ENCODE measurements at places on chromosomes 6 and 20. TPM values are rescaled to one million over a fixed set of nuclear protein-coding genes. Genes with fewer than 3 reads are reported as not detected.

DNA sequence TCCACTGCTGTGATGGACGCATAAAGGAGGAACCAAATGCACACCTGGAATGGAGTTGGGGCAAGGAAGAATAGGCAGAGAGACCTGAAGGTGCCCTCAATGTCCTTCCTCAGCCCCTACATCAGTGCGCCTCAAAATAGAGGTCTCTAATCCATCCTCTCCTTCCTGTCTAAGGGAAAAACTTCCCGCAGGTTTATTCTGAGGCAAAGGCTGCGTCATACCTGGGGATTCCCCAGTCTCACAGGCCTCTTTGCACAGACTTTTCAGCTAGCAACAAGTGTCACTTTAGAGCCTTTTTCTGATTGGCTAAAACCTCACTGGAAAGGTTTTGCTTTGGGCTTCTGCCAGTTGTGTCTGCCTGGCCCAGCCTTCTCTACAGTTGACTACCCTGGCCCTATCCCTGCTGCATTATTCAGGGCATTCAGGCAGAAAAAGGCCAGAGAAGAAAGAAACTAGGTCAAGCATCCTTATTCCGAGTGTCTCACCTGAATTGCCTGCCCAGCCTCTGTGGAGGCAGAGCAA is 1.8 kb upstream of the HLA-DQB1 start:
- peak; percentile 27 for DNase-seq

- DNase-seq = no peak
These were observed 296.3 kb upstream of the JAG1 start for GRCh38 chr20:10970109-10970508.

DNA sequence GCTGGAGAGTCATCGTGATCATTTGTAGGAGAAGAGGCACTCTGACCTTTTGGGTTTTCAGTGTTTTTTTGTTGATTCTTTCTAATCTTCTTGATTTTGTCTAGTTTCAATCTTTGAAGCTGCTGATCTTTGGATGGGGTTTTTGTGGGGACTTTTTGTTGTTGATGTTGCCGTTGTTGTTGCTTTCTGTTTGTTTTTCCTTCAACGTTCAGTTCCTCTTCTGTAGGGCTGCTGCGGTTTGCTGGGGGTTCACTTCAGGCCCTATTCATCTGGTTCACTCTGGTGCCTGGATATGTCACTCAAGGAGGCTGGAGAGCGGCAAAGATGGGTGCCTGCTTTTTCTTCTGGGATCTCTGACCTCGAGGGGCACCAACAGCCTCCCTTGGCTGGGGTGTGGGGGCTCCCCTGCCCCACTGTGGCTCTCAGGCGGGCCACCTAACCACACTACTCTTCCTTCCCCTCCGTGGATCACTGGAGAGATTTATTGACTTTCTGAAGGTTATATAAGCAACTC is 21.5 kb upstream of the TMEM244 start:
- DNase-seq = no peak

The HLA-DRA gene
- not detected for total RNA-seq

DNA sequence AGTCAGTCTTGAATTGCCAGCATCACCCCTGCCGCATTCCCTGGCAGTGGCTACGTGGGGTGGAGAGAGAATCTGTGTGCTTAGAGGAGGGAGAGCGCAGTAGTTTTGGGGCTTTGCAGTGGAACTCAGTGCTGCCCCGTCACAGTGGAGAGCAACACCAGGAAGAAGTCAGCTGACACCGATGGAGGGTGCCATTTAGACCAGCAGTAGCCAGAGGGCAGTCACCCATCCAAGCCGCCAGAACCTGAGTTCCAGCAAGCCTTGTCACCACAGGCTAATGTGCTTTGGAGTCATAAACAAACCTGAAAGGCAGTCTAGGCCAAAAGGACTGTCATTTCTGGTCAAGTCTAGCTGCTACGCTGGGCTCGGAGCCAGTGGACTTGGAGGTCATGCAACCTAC is 22.0 kb upstream of the PERP start:
- DNase-seq = peak; percentile 31

DNA sequence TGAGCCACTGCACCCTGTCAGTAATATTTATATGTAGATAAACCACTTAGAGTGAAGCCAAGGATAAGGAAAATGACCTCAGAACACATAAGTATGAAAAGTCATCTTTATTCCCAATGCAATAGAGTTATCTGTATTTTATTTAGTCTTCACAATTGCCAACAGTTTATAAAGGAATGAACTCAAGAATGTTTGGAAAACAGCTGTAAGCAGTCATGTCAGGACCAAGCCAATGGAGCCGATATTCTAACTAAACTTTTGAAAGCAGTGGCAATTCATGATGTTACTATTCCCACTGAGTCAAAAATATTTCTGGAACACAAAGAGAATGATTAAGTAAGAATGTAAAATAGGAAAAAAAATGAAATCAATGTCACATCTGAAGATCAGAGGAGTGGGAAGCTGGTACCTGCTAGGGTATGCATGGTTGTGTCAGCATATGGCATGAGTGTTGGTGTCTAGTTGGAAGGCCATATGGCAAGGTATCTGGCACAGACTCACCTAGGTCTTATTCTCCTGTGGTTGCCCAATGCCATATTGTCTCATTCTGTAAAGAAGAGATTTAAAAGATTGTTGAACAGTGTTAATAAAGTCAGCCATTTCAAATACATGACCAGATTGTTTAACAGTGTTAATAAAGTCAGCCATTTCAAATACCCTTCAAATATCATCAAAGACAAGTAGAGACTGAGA is 118.2 kb downstream of the ADAT2 start:
- DNase-seq = no peak

The MEP1A gene
- not detected for total RNA-seq

The ZSCAN23 gene
- total RNA-seq = 12.0 TPM

The MYLK4 gene
- 1.1 TPM for total RNA-seq

GRCh38 chr20:53606364-53606985 is 12.8 kb upstream of the ZNF217 start:
- no peak for DNase-seq

GRCh38 chr20:50520222-50520880 is 10.2 kb downstream of the PTPN1 start:
- DNase-seq = no peak

DNA sequence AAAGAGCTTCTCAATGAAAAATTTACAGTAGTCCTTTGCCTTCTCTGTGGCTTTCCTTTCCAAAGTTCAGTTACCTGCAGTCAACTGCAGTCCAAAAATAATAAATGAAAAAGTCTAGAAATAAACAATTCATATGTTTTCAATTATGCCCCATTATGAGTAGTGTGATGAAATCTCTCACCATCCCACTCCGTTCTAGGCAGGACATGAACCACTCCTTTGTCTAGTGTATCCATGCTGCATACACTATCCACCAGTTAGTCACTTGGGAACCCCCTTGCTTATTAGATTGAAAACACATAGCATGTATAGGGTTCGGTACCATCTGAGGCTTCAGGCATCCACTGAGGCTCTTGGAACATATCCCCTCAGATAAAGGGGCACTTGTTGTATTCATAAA is 80.6 kb upstream of the EYA4 start:
- DNase-seq = no peak

DNA sequence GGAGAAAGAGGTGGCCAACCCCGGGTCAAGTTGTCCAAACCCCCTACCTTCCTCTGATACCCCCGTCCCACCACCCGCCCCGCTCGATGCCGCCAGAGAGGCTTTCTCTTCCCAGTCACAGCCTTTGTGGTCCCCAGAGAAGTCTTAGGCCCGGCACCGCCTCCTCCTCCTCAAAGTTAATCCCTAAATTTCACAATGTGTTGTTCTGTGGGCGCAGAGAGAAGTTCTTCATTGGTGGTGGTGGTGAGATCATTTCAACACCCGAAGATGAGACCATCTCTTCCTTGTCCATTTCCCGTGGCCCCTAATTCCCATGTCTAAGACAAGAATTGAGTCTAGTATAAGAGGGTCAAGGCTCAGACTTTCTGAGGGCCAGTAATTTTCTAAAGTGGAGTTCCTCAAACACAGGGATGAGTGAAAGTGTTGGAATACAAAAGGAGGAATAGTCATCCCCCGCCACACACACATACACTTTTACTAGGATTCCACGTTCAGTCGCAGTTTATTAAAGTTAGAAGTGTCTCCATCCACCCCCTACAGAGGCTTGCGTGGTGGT is 10.4 kb downstream of the TRIM31 start:
- DNase-seq = no peak

The NNAT gene
- not detected for total RNA-seq

GRCh38 chr6:158847786-158848185 is 28.6 kb upstream of the EZR start:
- peak; percentile 53 for DNase-seq

The SFT2D1 gene
- 39.9 TPM for total RNA-seq

- DNase-seq = no peak
These were observed 78.6 kb upstream of the INSM1 start for GRCh38 chr20:20289331-20289730.

GRCh38 chr6:3918469-3918868 is 69.3 kb downstream of the FAM50B start:
- DNase-seq = no peak

DNA sequence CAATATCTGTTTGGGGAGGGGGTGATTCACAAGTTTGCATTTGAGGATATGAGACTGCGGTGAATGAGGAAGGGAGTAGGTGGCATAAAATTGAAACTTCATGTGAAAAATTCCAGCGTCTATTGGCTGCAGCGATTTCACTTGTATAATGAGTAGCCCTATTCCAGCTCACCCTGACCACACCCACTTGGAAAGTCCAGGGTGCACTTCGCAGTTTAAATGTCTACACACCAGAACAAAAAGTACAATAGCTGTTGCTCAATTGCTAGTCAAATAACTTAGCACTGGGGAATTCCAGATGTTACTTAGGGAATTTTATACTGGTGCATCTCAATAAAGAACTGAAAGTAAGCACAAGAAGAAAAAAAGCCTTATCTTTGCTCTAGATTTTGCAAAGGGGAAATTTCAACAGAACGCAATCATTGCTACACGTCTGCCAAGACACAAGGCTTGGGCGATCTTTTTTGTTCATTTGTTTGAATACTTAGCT is 6.3 kb downstream of the TNFAIP3 start:
- peak; percentile 46 for DNase-seq

GRCh38 chr20:38304845-38305447 is 990 bp downstream of the BPI start:
- DNase-seq = peak; percentile 51

- DNase-seq = peak; percentile 90
These were observed 2.6 kb upstream of the ZBP1 start for GRCh38 chr20:57622579-57623381.

- DNase-seq = no peak
These were observed 1.4 kb downstream of the AARS2 start for GRCh38 chr6:44311767-44312166.

DNA sequence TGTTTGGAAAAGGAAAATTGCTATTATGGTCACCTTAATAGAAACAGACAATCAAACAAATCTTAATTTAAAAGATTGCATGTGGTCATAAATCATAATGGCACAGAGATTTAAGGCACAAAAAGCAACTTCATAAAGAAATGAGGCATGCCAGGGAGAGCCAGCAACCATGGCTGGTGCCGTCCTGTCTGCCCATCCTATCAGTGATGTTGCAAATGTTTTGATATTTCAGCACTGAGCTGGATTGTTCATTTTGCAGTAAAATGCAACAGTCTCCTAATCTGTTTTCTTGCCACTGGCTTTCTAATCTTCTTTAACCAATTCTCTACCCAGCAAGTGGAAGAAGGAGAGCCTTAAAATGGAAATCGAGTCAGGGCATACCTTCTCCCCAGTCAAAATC is 249.8 kb downstream of the SAMD5 start:
- no peak for DNase-seq

- no peak for DNase-seq
These were observed 75.8 kb upstream of the MRPS10 start for GRCh38 chr6:42293386-42293977.

All from PC-9 (cell line).